T-helper 1 cell treated with Interleukin-12 subunit alpha and Interleukin-12 subunit beta and Interleukin-4 antibody, amounts not matched to agents 30 ng/mL and 1 ng/mL, for 36 hours (primary cell): ENCODE measurements at places on chromosomes 6 and 20. TPM values are rescaled to one million over a fixed set of nuclear protein-coding genes. Genes with fewer than 3 reads are reported as not detected.

The MYMX gene
- total RNA-seq: not detected in 2 replicates

The LPA gene
- total RNA-seq: 0.02 TPM in 1 of 2 replicates, not detected in the other

The HLA-G gene
- 2.7 and 3.2 TPM in 2 replicates for total RNA-seq

The TRAPPC3L gene
- total RNA-seq: not detected in 2 replicates

The SPATS1 gene
- total RNA-seq: not detected in 2 replicates

The BTBD3 gene
- 5.6 and 9.2 TPM in 2 replicates for total RNA-seq

The DNMT3B gene
- 1.5 and 2.0 TPM in 2 replicates for total RNA-seq

The MUC21 gene
- not detected in 2 replicates for total RNA-seq

The C6orf52 gene
- total RNA-seq: 1.5 and 2.0 TPM in 2 replicates

The BPIFB2 gene
- total RNA-seq: not detected in 2 replicates

The VSTM2L gene
- total RNA-seq: 0.15 and 0.39 TPM in 2 replicates

The FAM184A gene
- 4.8 and 5.5 TPM in 2 replicates for total RNA-seq
